CD4-positive, alpha-beta T cell treated with Interleukin-4 for 4 hours (primary cell): ENCODE measurements at places on chromosomes 5 and 9.

DNA sequence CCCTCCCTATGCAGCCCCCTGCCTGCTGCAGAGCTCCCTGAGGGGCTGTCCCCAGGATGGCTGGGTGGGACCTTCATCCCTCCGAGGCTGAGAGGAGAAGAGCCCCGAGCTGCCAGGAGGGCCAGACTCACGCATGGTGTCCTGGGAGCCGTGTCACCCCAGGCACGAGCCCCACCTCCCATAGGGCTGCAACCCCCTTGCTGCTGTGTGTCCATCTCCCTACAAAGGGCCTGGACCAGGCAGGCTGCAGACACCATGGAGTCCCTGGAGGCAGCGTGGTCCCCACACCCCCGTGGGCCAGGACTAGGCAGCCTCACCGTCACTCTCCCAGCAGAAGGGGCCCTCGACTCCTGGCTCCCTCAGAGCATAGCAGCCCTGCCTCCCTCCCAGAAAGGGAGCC lies 11.2 kb upstream of the SEC16A start:
- no peak for DNase-seq

DNA sequence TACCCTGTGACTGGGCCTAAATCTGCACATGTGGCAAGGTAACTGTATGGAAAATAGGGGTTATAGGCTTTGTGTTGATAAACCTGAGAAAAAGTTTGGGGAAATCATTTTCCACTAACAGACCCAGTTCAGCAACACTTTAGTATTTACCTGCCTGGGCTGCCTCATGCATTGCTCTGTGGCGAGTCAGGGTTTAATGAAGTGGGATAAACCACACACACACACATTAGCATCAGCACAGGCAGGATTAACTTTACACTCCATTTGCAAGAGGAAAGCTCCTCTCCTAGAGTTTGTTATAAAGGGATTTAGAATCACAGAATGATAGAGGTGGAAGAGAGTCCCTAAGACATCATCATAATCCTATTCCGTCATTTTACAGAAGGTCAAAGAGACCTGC lies 20.0 kb upstream of the ZCCHC7 start:
- DNase-seq: no peak

- DNase-seq: no peak
These were observed 314.2 kb downstream of the ARHGAP26 start for GRCh38 chr5:143084407-143084806.

DNA sequence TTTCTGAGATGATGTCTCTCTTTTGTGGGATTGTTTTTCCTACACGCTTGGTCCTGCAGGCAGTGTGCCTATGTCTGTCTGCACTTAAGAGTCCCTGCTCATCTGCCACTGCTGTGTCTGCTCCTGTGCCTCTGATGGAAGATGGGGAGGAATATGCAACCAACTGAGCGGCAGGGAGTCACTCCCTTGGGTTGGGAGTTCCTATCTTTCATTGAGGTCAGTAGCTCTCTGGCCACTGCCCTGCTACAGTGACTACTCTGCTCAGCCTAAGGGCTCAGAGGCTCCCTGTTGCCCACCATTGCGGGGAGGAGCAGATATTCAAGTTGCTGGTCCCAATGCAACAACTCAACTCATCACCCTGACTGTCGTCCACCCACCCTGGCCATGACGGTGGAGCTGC lies 13.4 kb upstream of the FAM163B start:
- DNase-seq: no peak

DNA sequence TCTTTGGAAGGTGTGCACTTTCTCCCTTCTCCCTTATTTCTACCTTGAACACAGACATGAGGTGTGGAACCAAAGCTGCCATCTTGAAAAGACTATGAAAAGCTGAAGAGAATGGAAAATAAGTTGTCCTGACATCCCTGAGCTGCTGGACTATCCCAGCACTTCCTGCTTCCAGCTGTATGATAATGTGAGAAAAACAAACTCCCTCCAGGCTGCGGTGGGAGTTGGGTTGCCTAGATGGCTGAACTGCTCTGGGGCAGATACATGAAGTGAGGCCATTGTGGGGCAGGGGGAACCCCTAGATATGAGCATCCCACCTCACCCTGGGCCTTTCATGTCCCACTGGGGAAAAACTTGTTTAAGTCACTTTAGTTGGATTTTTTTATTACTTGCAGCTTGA lies 82.4 kb downstream of the BOD1 start:
- no peak for DNase-seq

DNA sequence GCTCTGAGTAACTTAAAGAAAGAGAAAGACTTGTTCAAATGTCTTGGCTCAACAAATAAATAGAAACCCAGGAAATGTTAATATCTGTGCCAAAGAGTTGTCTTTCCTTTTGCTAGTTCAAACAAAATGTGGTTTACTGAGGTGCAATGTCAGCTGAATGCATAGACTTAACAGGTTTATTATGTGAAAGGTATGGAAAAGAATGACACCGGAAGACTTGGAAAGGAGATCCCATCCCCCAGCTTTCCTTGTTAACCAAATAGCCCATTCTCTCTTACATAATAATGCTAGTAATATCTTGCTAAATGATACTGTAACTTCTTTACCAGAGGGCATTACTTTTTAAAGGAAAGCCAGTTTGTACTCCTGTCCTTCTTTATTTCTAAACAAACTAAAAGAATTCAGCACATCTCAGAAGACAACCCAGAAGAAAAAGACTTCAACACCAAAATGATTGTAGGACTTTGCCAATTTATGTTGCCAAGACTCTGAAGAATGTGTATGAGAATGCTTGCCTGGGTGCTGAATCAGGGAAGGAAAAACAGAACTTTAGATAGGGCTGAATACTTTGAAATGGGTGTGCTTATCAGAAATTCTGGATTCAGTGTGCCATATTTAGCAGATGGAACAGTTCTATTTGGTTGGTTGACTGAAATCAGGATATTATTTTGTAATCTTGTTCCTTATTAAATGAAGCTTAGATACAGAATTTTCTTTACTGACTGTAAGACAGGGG lies 344.1 kb downstream of the TMEM38B start:
- no peak for DNase-seq

- DNase-seq: no peak
These were observed 28.4 kb downstream of the EHMT1 start for GRCh38 chr9:137647096-137647714.

- no peak for DNase-seq
These were observed 96.1 kb downstream of the CYFIP2 start for GRCh38 chr5:157362012-157362411.
